ENCODE measurements at places on chromosomes 11 and 22.

- no peak for DNase-seq
These were observed 6.9 kb downstream of the SCGB1C1 start for GRCh38 chr11:199782-200181.

DNA sequence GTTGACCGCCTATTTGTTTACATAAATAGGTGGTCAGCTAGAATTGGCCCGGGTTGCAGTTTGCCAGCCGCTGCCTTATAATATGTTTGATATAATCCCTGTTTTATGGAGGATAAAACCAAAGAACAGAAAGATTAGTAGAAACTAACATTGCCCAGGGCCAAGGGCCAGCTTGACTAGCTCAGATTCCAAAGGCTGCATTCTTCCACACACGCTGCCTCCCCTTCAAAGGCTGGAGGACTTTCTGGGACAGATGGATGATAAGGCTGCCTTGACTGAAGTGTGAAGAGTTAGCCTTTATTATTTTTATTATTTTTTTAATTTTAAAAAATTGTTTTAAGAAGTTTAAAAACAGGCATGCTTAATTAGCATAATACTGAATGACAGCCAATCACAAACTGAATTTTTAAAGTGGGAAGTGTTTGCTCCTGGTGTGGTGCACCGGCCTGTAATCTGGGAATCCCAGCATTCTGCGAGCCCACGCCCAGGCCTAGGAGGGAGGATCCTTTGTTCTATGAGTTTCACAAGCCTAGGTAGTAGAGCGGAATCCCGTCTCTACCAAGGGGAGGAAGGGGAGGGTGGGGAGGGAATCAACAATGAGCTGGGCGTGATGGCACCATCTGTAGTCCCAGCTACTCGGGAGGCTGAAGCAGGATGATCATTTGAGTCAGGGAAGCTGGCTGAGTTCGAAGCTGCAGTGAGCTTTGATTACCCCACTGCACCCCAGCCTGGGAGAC, 114.9 kb downstream of the NAV2 start:
- DNase-seq, result no peak

GRCh38 chr22:27614006-27614649, 187.4 kb downstream of the MN1 start:
- DNase-seq, result peak; percentile 34

DNA sequence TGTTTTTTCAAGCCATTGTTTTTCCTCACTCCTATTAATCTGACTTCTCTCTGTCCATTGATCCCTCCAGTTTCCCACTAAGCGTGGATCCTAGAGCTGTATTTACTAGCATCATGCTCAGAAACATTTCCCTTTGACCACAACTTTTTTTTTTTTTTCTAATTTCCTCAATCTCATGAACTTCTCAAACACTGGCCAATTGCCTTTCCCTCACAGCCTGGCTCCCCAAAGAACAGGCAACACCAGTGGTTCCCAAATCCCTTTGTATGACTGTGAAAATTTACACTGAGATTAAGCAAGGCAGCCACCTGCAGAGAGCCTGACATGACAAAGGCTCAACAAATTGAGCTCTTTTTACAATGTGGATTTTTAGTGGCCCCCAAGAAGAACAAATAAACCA, 1.4 kb upstream of the TPP1 start:
- no peak for DNase-seq

DNA sequence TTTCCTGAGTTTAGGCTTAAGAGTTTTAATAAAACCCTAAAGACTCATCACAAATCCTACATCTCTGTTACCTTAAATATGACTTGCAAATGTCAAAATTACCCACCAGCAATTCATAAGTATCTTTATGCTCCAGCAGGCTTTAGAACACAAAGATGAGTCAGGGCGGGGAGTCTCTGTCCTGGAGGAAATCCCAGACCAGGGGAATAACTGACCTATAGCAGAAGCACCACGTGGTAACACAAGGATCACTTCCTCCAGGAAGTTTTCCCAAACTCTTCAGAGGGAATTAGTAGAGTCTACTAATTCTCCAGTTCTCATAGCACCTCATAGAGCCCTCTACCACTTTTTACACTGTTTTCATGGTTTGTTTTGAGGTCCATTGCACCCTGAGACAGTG, 217.0 kb downstream of the NAV2 start:
- DNase-seq, result no peak

DNA sequence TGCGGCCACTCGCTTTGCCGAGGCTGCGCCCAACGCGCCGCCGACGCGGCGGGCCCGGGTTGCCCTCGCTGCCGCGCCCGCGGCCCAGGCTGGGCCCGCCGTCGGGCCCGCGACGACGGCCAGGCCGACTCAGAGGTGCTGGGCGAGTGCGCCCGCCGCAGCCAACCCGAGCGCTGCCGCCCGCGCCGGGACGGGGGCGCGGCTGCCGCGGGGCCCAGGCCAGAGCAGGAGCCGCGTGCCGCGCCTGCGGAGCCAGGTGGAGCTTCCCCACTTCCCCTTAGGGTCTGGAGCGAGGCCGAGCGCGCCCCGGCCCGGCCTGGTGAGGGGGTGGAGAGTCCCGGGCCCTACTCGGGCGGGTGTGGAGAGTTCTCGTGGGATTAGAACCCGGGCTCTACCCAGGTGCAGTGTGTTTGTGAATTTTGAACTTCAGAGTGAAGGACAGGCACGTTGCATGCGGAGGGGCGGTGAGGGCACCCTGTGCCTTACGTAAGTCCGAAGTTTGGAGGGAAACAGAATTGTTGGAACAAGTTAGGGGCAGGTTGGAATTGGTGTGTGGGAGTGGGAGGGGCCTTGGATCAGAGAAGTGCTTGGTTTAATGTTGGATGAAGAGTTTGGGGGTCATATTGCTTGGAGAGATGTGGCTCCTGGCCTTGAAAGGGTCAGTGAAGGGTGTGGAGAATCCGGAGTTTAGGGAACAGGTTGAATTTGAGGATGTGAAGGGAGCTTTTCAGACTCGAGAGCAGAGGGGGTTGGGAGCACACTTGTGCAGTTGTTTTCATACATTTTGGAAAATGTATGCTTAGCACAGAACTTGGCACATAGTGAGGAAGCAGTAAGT, 697 bp downstream of the RNF169 start:
- peak; percentile 69 for DNase-seq

DNA sequence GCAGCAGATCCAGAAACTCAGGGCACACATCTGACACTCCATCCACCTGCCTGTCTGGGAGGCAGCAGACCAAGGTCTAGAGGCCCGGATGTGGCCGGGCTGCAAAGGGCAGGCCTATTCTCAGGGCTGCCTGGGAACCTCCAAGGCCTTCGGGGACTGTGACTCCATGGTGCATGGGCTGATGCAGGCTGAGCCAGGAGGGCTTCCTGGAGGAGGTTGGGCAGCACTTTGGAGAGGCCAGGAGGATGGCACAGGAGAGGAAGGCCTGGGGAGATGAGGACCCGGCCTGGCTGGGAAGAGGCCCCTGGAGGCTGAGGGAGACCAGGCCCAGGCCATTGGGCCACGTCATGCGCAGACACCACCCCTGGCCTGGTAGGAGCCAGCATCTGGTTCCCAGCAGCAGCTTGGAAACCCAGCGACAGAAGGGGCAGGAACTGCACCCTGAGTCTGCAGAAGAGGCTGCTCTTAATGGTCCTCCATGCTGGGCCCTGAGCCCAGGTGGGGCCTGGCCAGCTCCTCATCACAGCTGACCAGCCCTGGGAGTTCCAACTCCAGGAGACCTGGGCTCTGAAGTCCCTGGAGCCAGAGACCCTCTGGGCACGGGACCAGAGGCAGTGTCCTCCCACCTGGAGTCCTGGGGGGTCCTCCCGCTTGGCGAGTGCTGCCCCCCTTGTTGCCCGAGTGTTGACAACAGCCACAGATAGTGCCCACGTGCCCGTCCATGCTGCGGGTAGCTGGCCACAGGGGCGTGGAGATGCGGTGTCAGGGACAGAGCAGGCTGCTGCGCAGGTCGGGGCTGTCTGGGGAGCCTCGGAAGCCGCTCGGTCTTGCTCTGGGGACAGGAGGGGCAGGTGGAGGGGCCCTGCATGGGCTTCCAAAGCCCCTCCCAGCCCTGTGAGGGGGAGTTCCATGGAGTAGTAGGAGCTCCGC, 5.5 kb downstream of the PHLDA2 start:
- no peak for DNase-seq

DNA sequence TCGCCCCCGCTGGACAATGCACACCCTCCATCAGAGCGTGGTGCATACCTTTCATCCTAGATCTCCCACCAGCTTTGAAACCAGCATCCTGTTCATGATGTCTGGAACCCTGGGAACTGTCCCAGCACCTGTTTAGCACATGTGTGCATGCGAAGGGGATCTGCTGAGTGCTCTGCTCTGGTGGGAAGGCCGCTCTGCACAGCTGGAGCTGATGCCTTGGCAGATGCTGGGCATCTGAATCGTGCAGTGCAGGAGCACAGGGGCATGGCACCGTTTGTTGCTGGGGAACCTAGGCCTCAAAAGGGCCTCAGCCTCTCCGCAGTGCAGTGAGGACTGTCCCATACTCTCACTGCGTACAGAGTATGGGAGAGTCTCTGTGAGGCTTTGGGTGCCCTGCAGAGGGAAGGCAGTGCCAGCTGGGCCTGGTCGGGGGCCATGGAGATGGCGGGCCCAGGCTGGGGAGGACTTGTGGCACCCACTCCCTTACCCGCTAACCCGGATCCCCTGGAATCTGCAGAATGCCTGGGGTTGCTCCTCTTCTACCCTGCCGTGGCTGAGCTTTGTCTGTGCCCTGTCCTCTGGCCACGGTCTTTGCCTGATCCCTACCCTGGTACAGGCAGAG, 72.9 kb upstream of the ATXN10 start:
- DNase-seq, result no peak

DNA sequence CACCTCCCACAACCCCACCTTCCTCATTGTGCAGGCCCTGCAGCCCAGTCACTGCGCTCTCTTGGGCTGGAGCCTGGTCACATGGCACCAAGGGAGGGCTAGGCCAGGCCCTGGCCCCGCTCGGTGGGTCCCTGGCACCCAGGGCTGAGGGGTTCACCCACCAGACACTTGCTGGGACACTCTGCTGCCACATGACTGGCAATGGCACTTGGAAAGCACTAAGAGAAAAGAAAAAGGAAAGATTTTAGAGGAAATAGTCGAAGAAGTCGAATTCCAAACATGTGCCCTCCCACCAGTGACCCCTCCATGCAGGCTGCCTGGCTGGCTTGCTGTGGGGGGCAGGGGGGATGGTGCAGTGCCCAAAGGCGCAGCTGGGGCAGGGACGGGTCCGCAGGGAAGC, 12.3 kb upstream of the TTLL8 start:
- DNase-seq, result no peak

DNA sequence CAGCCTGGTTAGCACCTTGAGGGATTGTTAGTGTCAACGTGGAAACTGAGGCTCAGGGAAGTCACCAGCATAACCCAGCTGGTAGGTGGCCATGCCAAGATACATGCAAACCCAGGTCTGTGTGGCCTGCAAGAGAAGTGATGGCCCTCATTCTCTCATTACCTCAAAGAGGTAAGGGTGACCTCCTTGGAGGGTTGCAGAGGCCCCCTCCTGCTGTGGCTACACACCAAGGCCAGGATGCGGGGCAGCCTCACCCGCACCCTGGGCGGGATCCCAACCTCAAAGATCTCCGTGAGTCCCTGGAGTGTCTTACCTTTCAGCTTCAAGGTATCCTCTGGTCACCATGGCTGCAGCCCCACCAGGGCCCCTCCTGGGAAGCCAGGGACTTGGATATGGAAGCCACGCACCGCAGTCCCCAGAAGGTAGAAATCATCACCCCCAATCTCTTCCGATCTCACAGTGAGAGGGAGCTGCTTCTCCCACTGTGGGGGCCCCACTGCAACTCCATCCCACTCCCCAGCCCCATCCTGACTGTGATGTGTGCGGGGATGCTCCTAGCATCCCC, 95.4 kb downstream of the MORC2 start:
- no peak for DNase-seq

GRCh38 chr11:10855295-10855694, 2.6 kb downstream of the ZBED5 start:
- no peak for DNase-seq

DNA sequence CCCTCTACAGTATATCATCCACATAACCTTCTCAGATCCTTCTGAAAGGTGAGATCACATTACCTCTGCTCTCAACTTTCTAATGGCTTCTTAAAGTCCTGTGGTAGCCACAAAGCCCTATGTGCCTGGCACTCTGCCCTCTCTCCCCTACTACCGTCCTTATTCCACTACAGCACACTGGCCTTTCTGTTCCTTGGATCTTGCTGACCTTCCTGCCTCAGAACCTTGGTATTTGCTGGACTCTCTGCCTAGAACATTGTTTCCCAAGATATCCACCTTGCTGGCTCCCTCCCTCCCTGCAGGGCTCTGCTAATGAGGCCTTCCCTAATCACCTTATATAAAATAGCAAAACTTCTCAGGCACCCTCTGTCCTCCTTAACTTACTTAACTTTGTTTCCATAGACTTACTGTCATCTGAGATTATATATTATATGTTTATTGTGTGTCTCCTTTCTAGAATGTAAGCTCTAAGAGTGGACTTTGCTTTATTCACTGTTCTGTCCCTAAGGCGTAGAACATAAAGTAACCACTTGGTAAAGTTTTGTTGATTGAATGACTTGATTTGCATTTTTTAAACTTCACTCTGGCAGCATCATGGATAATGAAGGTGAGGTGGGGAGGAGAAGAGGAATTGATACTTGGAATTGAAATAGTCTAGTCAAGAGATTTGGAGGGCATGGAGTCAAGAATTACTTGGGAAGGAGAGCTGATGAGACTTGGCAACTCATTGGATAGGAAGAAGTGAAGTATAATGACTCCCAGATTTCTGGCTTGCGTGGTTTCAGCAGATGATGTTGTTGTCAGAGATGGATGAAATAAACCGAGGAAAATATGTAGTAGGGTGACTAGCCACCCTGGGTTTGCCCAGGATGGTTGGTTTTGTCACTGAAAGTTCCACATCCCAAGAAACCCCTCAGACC, 10.5 kb downstream of the POLD3 start:
- DNase-seq, result no peak

GRCh38 chr11:9002920-9003572, 755 bp downstream of the NRIP3 start:
- DNase-seq, result no peak

DNA sequence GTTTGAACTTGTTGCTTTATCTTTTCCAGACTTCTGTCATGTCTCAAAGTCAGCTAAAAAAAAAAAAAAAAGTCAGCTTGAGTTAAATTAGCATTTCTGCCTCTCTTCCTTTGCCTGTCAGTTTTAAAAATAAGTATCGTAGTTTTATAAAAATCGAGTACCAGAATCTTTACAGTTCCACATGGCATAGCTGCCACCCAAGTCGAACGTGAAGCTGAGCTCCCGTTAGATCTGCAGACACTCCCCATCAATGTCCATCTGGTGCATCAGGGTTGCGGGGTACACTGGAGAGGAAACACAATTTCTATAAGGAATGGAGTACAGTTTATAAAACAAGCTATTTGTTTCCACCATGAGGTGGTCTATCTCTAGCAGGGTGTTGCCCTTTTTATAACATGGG, 41.0 kb upstream of the CCND1 start:
- DNase-seq, result no peak

- DNase-seq, result no peak
These were observed 32.1 kb downstream of the PPIL2 start for GRCh38 chr22:21697880-21698279.

GRCh38 chr11:68409748-68410344, 50.7 kb upstream of the PPP6R3 start:
- DNase-seq, result no peak

All from lung (tissue), 17 donors.